ENCODE measurements at places on chromosomes 3 and 15.

GRCh38 chr15:31609258-31609681 lies 282.6 kb downstream of the KLF13 start:
- DNase-seq = no peak

GRCh38 chr15:94701281-94701985 lies 470.1 kb downstream of the MCTP2 start:
- DNase-seq = no peak

DNA sequence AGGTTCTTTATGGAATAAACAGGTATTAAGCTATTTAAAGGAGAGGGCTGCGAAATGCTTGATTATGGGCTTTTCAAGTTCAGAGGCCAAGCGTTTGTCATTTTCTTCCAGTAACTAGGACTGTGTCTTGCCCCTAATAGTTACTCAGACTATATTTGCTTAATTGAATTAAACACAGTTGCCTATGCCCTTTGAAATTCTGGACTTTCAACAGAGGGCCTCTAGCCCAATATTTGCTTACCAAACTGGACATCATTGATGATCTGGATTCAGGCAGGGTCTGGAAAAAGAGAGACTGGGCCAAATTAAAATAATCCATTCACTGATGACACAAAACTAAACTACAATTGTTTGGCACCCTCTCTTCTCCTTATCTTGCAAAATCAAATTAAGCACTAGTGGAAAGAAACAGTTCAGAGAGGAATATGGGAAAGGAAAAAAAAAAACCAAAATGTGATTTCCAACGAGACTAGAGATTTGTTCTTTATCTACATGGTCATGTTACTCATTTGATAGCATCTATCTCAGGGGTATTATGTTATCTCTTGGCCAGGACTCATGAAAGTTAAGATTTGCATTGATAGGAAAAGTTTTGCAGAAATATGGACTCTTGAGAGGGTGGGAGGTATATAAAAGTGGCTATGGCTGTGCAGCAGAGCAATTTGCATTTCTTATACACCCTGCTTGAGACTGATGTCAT lies 75.1 kb upstream of the TSEN2 start:
- no peak for DNase-seq

DNA sequence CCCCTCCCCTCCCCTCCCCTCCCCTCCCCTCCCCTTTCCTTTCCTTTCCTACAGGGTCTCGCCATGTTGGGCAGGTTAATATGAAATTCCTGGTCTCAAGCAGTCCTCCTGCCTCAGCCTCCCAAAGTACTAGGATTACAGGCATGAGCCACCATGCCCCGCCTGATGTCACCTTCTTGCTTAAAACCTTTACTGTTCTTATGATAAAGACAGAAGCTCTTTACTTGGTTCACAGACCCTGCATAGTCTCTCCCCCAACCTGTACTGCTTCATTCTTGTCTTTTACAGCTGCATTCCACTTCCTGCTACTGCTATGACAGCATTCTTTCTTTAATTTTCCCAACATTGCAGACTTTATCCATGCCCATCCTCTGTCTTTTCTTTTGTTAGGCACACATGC lies 20.8 kb downstream of the MED12L start:
- DNase-seq = no peak

- DNase-seq = peak; percentile 86
These were observed 161.9 kb downstream of the FNDC3B start for GRCh38 chr3:172201136-172201869.

DNA sequence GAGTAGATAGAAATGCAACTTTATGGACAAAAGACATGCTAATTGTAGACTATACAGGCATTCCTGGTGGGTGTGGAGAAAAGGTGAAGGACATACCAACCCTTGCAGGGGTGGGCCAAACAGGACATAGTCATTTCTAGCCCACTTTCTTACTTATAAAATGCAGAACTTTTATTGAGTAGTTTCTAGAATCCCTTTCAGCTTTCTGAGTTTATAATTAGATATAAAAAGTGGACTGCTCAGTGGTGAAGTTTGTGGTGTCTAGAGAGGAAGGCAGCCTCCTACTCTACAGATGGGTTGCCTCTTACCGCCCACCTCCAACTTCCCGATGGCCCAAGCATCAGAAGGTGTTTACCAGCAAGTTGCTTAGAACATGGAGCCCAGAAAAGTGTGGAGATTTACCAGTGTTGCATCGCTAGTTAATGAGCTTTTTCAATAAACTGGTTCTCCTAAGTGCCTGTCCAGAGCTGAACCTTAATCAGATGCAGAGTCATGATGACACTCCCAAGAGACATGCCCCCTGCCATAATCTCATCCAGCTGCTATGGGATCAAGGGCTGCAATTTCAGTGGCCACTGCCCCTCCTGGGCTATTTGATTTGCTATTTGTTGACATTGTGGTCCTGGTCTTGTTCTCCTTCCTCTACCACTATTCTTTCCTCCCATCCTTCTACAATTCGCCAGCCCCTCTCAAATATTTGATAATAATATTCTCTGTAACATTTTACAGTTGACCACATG lies 77.5 kb upstream of the STRIT1 start:
- DNase-seq = no peak

DNA sequence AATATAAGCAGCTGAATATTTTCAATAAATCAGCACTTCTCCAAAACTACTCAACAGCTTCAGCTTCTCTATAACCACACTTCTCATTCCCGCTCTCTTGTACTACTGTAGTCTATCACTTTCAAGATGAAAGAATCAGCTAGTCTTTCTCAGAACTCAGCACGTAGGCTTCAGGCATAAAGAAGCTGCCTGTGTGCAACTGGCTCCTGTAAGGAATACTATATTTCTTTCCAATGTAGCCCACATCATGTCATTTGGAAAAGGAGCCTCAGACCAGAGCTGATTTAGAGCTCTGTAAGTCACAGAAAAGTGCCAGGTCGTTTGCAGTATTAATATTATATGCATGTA lies 62.3 kb downstream of the FMN1 start:
- no peak for DNase-seq

DNA sequence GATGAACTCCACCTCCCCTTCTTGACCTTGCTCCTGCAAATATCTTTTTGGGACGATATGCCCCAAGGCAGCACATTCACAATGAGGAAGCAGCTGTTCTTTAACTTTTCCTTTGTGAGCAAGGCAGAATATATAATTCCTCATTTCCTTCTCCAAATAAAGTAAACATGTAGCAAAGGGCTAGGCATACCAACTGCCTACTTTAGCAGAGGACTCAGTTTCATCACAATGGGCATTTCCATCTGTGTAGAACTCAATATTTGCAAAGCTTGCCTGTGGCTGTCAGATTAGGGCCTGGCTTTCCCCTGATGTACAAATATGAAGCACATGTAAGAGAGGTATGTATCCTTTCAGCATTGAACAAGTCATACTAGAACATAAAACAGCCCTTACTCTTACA lies 366.9 kb downstream of the RSL24D1 start:
- no peak for DNase-seq

DNA sequence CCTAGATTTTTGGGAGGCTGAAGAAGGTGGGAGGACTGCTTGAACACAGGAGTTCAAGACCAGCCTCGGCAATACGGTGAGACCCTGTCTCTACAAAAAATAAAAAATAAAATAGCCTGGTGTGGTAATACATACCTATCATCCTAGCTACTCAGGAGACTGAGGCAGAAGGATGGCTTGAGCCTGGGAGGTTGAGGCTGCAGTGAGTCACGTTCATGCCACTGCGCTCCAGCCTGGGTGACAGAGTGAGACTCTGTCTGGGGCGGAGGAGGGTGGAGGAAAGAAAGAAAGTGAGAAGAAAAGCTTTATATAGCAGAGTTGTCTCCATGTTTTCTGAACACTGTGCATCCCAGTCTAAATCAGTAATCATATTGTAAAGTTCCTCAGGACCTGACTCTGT lies 301.4 kb upstream of the CNTN6 start:
- DNase-seq = no peak

DNA sequence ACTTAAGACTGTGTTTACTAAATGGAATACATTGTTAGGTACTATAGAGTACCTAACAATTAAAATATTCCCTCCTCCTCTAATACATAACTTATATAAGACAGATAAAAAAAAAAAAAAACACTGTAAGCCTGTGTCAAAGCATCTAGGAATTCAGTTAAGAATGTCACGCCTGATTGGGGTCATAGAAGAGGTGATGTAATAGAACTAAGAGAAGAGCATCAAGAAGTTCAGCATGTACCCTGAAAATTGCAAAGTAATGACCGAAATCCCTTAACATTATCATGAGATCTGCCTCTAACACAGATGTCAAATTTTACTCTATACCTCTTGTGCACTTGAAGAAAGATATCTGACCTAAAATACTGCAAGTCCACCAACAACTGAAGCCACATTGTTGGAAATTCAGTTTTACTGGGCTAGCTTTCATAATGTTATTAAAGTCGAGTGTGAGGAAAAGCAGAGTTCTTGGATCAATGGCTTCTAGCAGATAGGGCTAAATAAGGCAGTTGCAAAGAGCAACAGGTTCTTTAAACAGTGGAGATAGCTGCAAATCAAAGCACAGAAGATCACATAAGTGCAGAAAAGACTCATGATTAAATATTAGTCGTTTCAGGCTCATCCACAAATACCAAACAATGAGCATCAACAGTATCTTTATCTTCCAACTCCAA lies 75.0 kb downstream of the TBL1XR1 start:
- DNase-seq = no peak

DNA sequence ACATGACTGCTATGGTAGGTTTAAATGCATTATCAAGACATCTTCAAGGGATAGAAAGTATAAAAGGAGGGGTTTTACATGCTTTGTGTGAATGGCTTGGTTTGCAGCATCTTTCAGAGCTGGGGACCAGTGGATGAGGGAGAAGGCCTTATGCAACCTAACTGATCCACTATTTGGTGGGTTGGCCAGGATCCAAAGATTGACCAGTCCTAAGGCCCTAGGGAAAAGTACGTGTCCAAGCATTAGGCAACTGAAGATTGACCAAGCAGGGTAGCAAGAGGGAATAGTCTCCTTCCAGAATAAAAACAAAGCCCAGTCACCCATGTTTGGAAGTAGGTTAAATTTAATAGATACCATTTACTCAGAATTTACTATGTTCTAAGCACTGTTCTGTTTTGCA lies 509.3 kb downstream of the EPHB1 start:
- DNase-seq = no peak

GRCh38 chr3:67774676-67775075 lies 120.3 kb upstream of the SUCLG2 start:
- no peak for DNase-seq

GRCh38 chr3:67294341-67294740 lies 296.2 kb downstream of the KBTBD8 start:
- no peak for DNase-seq

- DNase-seq = no peak
These were observed 3.6 kb upstream of the RBPMS2 start for GRCh38 chr15:64779024-64779423.

- DNase-seq = no peak
These were observed 28.9 kb upstream of the SNRPA1 start for GRCh38 chr15:101323793-101324523.

DNA sequence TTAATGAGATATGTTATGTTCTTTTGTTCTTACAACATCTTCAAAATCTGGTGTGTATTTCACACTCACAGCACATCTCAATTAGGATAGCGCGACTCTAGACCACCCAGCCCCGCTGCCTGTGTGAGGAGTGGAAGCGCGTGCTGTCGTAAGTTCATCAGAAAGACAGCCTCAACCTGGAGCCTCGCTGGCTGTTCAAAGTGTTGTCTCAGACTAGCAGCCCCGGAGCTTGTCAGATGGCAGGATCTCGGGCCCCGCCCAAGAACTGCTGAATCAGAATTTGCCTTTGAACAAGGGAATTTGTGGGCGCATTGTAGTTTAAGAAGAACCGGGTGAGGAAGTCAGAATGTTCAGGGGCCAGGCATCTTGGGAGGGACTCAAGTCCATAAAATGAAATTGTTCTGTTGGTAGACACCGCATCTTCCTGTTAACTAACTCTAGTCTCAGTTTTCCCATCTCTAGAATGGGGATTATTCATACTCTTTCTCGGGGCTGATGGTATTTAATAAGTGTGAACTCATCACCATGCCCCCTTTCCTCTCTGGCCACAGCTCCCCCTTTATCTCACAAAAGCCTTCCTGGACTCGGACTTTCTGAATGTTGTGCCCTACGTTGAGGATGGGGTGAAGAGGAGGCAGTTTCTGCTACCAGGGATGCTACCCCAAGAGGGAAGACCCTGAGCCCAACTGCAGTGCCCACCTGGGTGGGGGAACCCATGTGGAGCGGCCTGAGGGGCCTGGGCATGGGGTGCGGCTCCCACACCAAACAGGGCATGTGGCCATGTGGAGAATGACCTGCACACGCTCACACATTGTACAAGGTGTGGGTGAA lies 40.4 kb downstream of the BHLHE40 start:
- DNase-seq = no peak

DNA sequence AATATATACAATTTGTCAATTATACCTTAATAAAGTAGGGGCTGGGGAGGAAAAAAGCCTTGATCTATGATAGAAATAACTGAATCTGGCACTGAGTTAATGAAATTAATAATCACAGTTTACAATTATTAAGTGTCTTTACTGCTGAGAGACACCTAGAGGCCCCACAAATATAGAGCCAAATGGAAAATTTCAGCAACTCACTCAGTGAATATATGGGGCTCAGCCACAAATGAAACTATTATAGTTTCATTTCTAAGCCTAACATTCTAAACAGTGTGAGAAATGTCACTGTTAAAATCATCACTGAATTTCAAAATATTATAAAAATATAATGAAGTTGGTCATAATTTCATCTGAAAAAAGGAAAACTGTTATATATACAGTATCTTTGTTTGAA lies 40.3 kb downstream of the GNB4 start:
- no peak for DNase-seq

GRCh38 chr15:101391981-101392640 lies 97.1 kb upstream of the SNRPA1 start:
- DNase-seq = no peak

GRCh38 chr3:167820102-167820865 lies 84.8 kb downstream of the SERPINI1 start:
- DNase-seq = no peak

DNA sequence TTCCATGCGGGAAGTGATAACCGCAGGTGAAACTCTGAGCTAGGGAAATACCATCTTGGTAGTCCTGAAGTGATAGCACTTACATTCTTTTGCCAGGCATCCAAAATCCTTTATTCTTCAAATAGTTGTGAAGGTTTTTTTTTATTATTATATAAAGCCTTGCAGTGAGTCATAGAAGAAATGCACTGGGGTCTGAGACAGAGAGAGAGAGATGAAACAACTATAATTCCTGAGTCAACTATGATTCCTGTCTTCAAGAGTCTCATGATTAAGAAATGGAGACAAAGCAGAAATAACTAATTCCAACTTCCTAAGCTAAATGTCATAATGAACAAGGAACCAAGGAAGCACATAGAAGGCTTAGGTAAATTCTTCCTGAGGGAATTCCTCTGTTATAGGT lies 495.6 kb downstream of the LPP start:
- DNase-seq = no peak
